CD8-positive, alpha-beta T cell (primary cell): ENCODE measurements at places on chromosomes 7 and 10.
A peak's percentile ranks its signal among the peaks of the same experiment; 100 is the strongest.

DNA sequence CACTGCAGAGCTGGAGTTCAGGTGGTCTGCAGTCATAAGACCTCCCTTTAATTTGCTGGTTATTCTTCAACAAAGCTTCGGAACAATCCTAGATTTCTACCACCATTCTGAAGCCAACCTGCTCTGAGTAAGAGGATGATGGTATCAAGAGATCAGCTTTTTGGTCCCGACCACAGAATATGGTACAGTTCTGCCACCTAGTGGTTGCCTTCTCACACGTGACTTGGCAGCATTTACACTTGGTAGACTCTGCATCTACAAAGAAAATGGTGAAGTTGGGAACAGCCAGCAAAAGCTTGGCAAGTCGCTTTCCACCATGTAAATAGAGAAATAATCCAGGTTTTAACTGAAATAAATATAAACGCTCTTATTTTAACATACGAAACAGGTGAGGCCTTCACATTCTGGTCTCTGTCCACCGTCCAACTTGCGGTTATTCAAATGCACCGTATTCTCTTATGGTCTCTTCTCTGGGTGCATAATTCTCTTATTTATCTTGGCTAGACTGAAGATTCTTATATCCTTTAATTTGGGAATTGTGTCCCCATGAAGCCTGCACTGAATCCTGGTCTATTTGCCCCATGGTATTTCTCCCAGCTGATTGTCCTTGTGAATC, 173.9 kb upstream of the GRM3 start:
- DNase-seq: peak; percentile 35

GRCh38 chr7:318878-319661, 29.1 kb downstream of the FOXL3 start:
- no peak for DNase-seq

DNA sequence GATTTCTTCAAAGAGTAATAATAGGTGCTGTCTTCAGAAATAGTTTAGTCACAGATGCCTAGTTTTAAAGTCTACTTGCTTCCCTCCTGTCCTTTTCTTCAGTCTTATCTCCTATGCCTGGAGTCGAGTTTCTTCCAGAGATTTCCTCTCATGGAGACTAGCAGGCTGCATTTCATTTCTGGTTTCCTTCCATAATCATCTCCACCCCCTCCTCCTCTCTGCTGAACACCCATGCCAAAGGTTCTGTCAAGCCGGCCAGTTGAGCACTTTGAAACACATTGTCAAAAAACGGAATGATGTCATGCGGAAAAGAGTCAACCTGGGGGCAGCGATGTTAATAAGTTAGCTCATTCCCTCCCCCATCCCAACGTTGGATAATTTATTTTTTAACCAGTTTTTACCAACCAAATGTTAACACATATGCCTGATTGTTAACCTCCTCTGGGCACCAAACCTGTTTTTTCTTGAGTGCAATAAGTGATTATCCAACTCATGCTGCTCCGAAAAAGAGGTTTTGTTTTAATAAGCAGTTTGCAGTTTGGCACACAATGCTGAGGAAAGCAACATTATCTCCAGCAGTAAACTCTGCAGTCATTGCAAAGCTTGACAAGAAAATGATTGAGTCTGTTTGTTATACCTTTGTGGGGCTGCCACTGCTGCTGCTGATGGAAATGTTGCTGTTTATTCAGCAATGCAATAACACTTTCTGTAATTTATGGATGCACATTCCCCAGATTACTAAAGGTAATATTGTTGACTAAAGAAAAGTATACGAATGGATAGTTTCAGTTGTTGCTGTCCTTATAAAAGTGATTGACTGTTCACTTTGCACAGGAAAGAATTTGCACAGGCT, 161.6 kb downstream of the LRMDA start:
- DNase-seq: no peak

GRCh38 chr7:16347066-16347826, 74.1 kb downstream of the CRPPA start:
- DNase-seq: no peak

DNA sequence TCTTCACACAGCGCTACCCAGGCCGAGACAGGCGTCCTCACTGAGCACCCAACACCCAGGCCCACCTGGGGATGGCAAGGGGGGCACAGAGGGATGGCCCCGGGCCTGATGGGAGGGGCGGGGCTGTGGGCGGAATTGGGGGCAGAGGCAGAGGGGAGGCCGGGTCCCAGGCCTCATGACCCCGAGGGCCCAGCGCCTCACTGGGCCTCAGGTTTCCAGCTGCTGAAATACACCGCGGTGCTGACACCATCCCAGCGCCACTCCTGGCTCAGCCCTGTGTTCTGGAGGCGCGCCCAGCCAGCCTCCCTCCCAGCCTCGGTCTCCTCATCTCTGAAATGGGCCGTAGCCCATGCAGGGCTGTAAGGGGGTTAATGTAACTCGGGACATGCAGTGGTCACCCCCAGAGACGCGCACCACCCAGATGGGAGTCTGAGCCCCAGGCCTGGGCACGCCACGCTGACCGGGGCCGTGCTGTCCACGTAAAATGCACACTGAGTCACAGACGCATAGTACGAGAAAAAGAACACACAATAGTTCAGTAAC, 82.3 kb downstream of the UNCX start:
- DNase-seq: no peak

- DNase-seq: no peak
These were observed 156.7 kb upstream of the BET1 start for GRCh38 chr7:94160719-94161435.

DNA sequence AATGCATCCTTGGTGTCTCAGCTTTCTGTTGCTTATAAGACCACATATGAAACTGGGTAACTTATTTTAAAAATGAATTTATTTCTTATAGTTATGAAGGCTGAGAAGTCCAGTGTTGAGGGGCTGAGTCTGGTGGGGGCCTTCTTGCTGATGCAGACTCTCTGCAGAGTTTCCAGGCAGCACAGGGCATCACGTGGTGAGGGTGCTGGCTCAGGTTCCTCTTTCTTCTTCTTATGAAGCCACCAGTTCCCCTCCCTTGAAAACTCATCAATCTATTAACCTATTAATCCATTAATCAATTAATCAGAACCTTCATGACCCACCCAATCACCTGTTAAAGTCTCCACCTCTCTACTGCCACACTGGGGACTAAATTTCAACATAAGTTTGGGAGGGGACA, 595.6 kb upstream of the NRP1 start:
- no peak for DNase-seq

DNA sequence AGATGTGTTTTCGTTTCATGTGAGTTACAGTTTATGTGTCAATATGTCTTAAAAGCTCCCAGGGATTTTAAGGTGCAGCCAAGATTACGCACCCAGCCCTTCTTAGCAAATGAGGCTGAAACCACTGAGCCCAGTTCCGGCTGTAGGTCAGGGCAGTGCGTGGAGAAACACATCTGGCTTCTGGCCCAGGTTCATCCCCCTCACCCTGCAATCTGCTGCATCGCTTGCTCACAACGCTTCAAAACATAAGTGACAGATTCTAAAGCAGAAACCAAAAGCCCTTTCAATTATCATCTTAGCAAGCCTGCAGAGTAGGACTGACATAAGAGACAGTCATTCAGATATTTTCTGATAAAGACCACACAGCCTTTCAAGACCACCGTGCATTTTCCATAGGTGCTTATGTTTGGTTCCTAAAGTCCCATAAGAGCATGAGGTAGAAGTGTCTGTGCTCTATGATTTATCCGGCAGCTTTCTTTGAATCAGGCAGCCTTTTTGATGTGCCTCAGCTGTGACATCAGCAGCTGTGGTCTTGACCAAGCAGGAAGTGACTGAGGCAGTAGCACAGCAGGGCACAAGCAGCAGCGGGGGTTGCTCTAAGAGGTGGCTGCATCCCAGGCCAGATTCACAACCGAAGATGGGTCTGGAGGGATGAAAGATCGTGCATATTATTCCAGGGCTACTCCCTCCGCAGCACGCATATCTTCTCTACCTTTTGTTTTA, 72.1 kb upstream of the LYZL2 start:
- DNase-seq: peak; percentile 85

GRCh38 chr7:142380069-142380468, 122.2 kb upstream of the PRSS58 start:
- no peak for DNase-seq
